ENCODE measurements at places on chromosomes 5 and 9. TPM values are rescaled to one million over a fixed set of nuclear protein-coding genes. Genes with fewer than 3 reads are reported as not detected.

DNA sequence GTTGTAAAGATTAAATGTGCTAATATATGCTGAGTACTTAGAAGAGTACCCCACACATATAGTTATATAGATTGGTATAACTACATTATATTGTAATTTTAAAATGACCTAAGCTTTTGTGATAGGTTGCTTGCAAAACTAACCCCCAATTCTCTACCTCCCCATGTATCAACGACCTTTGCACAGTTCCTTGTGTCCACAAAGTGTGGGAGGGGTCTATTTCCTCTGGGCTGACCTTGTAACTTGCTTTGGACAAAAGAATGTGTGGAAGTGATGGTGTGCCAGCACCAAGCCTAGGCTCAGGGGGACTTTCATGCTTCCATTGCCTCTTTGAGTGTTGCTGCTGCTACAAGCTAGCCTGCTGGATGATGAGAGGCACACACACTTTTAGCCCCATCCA, 20.6 kb downstream of the C5 start:
- DNase-seq, result no peak

DNA sequence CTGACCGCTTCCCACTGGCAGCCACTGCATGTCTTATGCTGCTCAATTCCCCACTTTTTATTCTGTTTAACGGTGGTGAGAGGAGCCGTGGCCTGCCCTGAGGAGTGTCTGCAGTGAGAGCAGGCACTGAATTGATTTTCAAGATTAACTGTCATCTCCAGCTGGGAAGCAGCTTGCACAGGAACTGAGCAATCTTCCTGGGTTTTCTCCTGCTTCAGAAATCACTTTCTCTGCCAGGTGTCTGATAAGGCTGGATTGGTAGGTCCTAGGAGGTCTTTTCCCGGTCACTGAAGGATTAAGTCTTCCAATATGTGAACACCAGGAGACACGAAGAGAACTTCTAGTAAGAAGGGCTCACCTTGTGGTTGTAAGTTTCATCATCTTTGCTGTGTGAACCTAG, 181.1 kb upstream of the RAD23B start:
- no peak for DNase-seq

- peak; percentile 87 for DNase-seq
Measured at GRCh38 chr5:172904643-172905345, 54.4 kb upstream of the RPL26L1 start.

The STPG3 gene
- 0.69 TPM for total RNA-seq

The IQGAP2 gene
- total RNA-seq, result 7.8 TPM

The GFI1B gene
- 0.25 TPM for total RNA-seq

The SPINK5 gene
- 0.22 TPM for total RNA-seq

Data from left ventricle myocardium superior (tissue), 1 donor.